RKO (cell line): ENCODE measurements at places on chromosomes 16 and 17.
A peak's percentile ranks its signal among the peaks of the same experiment; 100 is the strongest.

- no peak for DNase-seq
Observed at GRCh38 chr17:17545031-17545820, 46.3 kb downstream of the PEMT start.

DNA sequence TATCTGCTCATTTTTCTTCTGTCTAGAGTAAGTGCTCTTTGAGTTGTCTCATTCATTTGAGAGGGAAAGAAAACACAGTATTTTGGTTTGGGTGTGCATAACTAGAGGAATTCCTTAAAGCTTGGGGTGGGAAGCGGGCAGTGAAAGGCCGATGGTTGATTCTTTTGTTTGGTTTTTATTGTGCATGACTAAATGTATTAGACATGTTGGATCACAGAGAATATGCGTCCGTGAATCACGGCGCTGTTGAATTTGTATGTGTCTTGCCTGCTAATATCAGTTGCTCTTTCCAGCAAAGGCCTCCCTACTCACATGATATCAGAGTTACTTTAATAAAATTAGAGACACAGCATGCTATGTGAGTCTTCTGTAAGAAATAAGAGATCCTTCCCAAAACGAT is 180.0 kb downstream of the CHD9NB start:
- no peak for DNase-seq

DNA sequence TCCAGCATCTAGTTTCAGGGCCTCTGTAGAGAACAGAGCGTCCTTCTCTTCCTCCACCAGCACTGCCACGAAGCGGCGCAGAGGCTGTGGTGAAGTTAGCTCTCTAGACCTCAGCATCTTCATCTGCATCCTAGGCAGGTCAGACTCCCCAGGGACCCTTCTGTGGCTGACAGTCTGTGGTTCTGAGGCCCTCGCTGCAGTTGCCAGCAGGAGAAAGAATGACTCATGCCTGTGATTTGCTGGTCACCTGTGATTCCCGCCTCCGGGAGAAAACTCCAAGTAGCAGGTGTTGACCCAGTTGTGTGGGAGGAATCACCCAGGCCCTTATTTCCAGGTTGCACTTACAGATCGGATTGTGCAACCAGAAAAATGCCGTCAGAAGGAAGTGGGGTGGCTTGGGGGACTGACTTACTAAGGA is 117.3 kb upstream of the CACNG5 start:
- no peak for DNase-seq

DNA sequence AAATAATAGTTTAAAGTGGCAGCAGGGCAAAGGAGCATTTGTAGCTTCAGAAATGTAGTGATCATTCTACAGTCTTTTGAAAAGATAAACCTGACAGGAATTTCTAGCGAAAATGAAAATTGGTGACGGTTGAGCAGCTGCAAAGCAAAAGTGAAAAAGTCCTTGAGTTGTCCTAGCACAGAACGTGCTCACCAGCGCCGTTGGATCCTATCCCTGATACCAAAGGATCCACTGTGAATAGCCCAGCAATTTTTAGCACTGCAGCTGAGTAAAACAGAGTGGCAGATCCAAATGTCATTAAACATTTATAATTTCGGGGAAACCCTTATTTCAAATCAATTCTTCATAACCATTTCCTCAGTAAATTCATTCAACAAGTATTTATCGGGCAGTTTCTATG is 453.8 kb upstream of the HSBP1 start:
- DNase-seq = no peak

DNA sequence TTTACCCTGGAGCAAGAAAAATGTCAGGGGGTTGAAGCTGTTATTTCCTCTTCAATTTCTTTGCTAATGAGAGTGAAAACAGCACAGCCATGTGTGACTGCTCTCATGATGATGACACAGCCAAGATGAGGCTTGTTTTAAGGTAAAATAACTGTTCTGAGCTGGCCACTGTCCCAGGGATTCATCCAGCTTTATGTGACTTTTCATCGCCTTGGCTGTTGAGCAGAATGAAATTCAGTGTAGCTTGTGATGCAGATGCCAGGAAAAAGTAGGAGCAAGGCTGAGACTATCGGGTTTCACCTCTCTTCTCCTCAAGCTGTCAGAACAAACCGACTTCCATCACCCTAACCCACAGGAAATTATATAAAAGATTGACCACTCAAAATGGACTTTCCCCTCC is 361.8 kb upstream of the CDH5 start:
- DNase-seq = no peak

DNA sequence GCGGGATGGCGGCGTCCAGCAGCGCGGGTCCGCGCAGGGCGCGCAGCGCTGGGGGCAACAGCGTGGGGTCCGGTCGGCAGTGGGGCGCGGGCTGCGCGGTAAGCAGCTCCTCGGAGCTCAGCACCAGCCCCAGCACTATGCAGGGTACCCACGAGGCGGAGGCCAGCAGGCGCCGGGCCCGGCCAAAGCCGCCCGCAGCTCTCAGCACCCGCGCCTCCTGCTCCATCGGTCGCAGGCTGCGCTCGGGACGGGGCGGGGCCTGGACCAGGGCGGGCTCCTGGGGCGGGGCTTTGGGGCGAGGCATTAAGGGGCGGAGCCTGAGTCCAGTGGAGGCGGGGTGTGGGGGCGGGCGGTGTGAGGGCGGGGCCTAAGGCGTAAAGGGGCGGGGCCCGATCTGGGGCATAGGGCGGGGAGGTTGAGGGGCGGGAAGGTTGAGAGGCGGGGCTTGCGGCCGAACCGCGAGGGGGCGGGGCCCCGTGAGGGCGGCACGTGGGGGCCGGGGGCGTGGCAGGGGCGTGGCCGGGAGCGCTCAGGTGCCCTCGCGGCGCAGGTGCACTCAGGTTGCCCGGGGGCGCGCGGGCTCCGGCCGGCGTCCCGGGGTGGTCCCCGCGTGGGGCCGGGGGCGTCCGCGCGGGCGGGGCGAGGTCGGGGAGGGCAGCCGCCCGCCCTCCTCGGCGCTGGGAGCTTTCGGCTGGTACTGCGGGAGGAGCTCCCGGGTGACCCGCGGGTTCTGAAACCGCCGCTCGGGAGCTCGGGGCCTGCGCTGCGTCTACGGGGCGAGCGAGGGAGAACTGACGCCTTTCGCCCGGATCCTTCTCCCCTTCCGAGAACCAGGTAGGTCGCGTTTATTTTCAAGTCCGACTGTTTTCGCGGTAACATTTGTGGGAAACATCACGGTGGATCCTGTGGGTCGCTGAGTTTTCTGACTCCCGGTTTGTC is 1.4 kb upstream of the SLC22A31 start:
- DNase-seq = no peak

GRCh38 chr17:19494961-19495806 is 38.5 kb upstream of the SLC47A1 start:
- DNase-seq = no peak

- DNase-seq = no peak
Observed at GRCh38 chr17:31470592-31470991, 79.1 kb downstream of the RAB11FIP4 start.

DNA sequence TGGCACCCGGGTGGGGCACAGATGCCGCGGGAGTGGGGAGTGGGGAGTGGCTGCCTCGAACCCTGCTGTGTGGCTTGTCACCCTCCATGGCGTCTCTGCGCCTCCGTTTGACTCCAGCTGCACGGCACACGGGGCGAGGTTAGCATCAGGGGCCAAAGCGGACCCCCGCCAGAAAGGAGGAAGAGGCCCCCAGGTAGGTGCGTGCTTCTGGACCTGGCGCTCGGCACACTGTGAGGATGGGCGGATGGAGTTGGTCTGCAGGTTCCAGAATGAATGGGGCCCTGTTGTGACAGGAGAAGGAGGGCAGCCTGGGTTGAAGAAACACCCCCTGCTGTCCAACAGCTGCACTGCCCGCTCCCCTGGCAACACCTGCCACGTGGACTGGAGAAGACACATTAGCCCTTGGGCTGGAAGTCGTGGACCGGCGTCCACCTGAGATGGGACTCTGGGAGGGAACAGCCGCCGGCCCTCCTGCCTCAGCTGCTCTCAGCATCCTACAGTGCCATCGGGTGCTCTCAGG is 9.4 kb upstream of the FASN start:
- DNase-seq = no peak

GRCh38 chr16:81130126-81130525 is 33.9 kb upstream of the GCSH start:
- DNase-seq = no peak

DNA sequence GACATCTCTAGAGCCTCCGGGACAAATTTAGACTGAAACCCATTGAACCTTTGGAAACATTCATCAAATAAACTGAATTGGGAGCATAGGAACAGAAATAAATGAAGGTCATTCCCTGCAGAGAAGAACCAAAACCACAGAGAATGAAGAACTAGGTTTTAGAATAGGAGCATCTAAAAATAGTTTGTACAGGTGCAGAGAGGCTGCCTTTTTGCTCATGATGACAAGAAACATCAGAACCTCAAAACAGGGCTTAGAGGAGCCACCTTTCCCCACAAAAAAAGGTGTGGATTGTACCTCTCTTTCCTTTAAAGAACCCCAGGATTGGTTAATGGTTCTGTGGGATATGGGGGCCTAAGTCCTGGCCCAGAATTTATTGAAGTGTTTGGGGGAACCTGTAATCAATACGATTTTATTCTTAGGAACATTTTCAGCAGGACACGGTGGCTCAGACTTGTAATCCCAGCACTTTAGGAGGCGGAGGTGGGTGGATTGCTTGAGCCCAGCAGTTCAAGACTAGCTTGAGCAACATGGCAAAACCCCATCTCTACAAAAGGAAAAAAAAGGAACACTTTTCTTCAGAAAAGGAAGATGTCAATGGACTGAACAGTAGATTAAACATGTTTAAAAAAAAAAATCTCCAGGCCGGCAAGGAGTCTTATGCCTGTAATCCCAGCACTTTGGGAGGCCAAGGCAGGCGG is 37.7 kb upstream of the SLC47A1 start:
- DNase-seq = no peak

DNA sequence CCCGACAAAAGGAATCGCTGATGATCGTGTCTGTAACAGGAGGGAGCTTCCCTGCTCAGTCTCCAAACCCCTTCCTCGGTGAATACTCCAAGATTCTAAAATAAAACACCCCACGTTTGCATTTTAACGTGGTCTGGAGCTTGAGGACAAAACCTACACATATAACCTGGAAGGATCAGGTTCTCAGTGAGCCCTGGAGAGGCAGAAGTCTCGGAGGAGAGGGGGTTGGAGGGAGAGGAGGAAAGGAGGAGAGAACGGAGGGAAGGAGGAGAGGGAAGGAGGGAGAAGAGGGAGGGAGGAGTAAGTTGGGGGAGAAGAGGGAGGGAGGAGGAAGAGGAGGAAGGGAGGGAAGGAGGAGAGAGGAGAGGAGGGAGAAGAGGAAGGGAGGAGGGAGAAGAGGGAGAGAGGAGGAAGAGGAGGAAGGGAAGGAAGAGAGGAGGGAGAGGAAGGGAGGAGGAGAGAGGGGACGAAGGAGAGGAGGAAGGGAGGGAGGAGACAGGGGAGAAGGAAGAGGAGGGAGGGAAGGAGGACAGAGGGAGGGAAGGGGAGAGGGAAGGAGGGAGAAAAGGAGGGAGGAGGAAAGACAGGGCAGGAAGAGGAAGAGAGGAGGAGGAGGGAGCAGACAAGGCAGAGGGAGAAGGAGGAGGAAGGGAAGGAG is 27.4 kb upstream of the GINS2 start:
- DNase-seq = no peak

DNA sequence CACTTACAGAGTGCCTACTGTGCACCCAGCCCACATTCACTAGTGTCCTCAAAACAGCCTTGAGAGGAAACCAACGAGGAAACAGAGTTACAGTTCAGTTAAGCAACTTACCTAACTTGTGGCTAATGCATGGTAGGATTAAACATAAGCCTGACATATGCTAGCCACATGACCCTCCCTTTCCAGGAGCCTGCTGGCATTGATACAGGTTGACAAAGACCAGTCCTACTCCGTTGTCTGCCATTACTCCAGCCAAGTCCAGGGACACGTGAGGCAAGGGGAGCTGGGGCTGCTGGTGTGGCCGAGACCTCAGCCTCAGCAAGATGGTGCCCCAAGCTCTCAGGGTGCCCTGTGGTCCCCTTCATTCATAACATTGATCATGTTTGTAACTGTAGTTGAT is 37.9 kb downstream of the SNX20 start:
- no peak for DNase-seq

DNA sequence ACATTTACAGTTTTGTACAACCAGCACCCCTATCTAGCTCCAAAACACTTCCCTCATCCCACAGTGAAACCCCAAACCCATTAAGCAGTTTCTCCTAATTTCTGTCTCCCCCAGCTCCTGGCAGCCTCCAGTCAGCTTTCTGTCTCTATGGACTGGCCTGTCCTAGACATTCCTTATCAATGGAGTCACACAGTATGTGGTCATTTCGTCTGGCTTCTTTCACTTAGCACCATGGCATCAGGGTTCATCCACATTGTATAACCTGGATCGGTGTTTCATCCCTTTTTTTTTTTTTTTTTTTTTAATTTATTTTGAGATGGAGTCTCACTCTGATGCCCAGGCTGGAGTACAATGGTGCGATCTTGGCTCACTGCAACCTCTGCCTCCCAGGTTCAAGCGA is 68.5 kb downstream of the ZDHHC7 start:
- no peak for DNase-seq

GRCh38 chr17:39955726-39956225 is 7.0 kb upstream of the GSDMA start:
- no peak for DNase-seq

GRCh38 chr16:11806721-11807120 is 9.7 kb upstream of the ZC3H7A start:
- DNase-seq = no peak

- no peak for DNase-seq
Observed at GRCh38 chr17:27810211-27810901, 10.0 kb upstream of the NOS2 start.

DNA sequence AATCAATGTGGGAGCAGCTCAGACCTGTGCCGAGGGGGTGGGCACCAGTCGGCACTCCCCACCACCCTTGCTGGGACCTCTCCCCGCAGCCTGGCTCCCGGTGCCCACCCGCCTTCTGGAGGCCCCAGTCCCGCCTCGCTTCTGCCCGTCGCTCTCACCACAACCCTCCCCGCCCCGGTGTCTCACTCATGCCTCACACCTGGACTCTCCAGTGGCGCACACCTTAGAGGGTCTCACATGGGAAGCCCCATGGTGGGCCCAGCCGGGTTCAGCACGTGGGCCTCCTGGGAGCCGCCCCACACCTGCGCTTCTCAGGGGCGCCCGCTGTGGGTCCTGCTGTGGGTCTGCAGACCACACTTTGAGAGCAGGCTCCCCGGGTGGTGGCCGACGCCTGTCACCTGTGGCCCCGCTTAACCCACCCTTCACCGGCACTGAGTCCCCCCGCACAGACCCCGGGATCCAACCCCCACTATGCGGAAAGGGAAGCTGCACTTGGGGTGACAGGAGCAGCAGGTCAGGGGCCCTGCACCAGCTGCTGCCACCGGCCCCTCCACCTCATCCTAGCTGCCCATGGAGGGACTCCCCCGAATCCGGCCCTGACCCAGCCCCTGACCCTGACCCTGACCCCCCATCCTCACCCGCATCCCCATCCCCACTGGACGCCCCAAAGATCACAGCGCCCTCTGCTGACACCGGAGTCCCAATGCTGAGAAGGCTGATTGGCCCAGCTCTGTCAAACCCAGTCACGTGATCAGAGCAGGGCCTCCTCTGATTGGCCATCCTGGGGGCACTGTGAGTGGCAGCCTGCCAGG is 27.4 kb upstream of the SLC38A10 start:
- peak; percentile 40 for DNase-seq
